ENCODE measurements at places on chromosomes 7 and 10.

- no peak for DNase-seq
Observed at GRCh38 chr7:4763794-4764185, 11.6 kb upstream of the AP5Z1 start.

GRCh38 chr10:76522547-76522946 lies 1091.1 kb downstream of the LRMDA start:
- DNase-seq, result no peak

DNA sequence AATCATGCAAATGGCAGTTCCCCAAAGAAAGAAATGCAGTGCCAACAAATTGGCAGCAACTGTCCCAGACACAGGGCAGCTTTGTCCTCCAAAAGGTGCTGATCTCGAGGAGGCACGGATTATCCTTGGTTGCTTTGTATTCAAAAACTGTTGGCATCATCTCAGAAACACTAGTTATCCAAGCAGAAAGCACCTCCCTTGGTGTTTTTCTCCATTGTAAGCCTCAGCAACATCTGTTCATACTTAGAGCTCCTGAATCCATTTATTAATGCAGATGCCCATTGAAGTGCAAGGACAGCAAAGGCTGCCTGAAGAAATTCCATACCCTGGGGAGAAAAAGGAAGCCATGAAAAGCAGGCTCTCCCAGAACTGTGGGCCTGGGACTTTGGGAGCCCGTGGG lies 1.1 kb upstream of the NPS start:
- no peak for DNase-seq

- DNase-seq, result no peak
Observed at GRCh38 chr10:44125879-44126278, 259.0 kb downstream of the CXCL12 start.

GRCh38 chr10:102384053-102384452 lies 11.5 kb upstream of the NFKB2 start:
- DNase-seq, result no peak

Measured in brain (organoid and tissue), 16 donors.